Fibroblast of skin of right quadriceps (primary cell): ENCODE measurements at places on chromosomes 1 and 21.

- no peak for DNase-seq
These were observed 12.3 kb downstream of the ERRFI1 start for GRCh38 chr1:8013800-8014199.

GRCh38 chr1:2802421-2802961 is 998 bp upstream of the TTC34 start:
- DNase-seq: no peak

DNA sequence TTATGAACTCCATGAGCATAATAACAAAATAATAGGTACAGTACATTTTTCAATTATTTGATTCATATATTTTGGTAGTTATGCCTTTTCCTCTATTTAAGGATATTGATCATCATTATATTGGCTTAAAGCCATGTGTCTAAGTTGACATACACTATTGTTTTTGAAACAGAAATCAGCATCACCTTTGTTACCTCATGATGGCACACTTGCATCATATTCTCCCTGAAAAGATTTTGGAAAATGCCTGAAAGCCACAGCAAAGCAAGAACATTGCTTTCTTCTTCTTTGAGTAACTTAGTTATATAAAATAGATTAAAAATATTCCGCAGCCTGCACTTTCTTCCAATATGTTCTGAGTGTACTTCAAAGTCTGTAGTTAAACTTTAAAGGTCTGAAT is 33.3 kb downstream of the TMPRSS15 start:
- no peak for DNase-seq

- DNase-seq: no peak
These were observed 15.0 kb downstream of the SLC6A9 start for GRCh38 chr1:44016041-44016889.

DNA sequence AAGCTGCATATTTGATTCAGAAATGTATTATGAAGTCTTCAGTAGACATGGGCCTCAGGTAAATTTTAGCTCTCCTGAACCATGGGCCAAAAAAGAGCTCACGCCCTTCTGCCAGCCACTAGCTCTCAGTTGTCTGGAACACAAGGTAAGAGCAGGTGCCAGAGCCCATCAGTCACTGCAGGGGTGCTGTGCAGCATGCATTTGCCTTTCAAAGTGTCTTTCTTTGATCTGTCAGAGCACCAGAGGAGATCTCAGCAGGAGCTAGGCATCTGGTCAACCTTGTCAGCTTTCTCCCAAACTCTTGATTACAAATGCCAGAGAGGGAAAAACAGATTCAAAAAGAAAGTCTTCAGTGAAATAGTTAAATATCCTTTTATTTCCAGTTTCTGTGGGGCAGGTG is 332.3 kb downstream of the COL11A1 start:
- DNase-seq: no peak

- DNase-seq: peak; percentile 63
These were observed at the start of gene PINK1 for GRCh38 chr1:20633190-20634064. TSS of gene PINK1 (plus strand) at chr1:20633458. CDS start at chr1:20633549, 91 bp downstream.

GRCh38 chr21:41745026-41745820 is 21.6 kb downstream of the RIPK4 start:
- no peak for DNase-seq
